ENCODE measurements at places on chromosomes 12 and 14. TPM values are rescaled to one million over a fixed set of nuclear protein-coding genes. Genes with fewer than 3 reads are reported as not detected.

DNA sequence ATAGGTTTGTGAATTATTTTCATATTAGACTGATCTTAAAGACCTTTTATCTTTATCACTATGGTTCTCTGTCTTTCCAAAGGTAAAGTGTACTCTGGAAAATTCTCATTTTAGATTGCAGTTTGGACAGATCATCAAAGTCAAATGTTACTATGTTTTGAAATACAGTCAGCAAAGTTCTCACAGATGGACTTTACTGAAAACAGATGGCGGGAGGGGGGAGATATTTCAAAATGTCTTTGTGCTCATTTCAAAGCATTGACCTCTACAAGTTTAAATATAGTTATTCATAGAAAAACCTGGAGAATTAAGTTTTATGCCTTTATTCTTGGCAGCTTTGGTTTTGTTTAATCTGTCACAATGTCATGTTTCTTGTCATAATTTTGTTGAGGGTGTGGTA lies 51.8 kb upstream of the LRTM2 start:
- H3K4me1 ChIP-seq = peaks cover 60% of the 10 kb centered on the region
- H3K4me3 ChIP-seq = no peak overlapping the region
- H3K27ac ChIP-seq = no peak overlapping the region
- no peaks in the 10 kb centered on the region for H3K27me3 ChIP-seq
- peaks cover 8% of the 10 kb centered on the region for H3K36me3 ChIP-seq

GRCh38 chr12:26298785-26299621 lies 103.6 kb downstream of the SSPN start:
- no peak overlapping the region for H3K27ac ChIP-seq
- H3K36me3 ChIP-seq = no peaks in the 10 kb centered on the region
- H3K4me3 ChIP-seq = no peak overlapping the region
- DNase-seq = no peak

GRCh38 chr14:98309591-98309990 lies 962.4 kb downstream of the BCL11B start:
- no peak overlapping the region for H3K4me3 ChIP-seq
- DNase-seq = no peak
- H3K27ac ChIP-seq = no peak overlapping the region

DNA sequence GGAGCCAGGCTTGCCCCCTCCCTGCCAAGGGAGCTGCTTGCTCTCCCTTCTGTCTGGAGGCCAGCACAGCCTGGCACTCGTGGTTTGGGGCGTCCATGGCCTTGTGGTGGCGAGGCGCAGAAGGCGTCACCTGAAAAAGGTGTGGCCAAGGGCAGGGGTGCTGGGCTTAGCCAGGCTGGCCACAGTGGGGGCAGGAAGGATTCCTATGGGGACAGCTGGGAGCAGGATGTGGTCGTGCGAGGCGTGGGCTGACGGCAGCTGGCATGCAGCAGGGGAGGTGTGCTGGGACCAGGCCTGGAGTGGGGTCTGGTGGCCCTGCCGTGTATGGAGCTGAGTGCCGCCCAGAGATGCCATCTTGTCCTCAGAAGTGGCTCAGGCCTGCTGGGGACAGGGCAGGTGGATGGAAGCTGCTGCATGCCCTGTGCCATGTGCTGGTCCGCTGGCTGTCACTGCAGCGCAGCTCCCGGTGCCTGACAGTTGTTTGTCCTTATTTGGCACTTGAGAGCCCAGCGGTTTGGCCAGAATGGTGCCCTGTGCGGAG lies 30.0 kb downstream of the SH2B3 start:
- H3K27me3 ChIP-seq = peaks cover 19% of the 10 kb centered on the region
- peaks cover 3% of the 10 kb centered on the region for H3K36me3 ChIP-seq
- H3K27ac ChIP-seq = no peak overlapping the region
- H3K4me1 ChIP-seq = peaks cover 9% of the 10 kb centered on the region
- no peak overlapping the region for H3K4me3 ChIP-seq

DNA sequence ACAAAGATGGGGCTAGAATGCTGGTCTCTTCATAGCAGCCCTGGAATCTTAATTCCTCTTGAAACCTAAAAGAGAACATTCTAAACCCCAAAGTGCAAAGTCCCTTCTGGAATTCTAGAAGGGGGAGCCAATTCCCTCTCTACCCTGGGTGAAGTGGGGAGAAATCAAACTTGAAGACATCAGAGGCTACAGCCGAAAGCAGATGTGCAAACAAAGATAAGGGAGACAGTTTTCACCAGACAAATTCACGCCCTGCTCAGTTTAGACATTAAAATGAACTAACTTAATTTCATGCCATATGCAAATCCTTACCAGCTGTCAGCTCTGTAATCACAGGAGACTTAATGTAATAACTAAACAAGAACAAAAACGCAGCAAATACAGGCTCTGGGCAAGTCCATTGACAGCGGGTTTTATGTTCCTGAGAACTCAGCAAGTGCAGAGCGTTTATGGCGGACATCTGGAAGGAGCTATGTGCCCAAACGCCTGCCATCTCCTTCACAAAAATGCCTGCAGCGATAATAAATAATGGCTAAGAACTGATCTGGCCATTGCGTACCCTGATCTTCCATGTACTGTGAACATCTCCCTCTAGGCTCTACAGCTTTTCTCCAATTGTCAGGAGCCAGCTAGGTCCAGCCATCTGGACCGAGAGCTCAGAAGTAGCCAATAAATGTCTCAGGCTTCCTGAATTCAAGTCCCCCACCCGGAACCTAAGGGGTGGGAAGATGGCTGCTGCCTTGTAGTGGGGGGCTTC lies 19.1 kb upstream of the FICD start:
- DNase-seq = no peak
- H3K36me3 ChIP-seq = no peaks in the 10 kb centered on the region
- H3K4me1 ChIP-seq = no peaks in the 10 kb centered on the region
- no peak overlapping the region for H3K4me3 ChIP-seq
- peaks cover 12% of the 10 kb centered on the region for H3K27me3 ChIP-seq

DNA sequence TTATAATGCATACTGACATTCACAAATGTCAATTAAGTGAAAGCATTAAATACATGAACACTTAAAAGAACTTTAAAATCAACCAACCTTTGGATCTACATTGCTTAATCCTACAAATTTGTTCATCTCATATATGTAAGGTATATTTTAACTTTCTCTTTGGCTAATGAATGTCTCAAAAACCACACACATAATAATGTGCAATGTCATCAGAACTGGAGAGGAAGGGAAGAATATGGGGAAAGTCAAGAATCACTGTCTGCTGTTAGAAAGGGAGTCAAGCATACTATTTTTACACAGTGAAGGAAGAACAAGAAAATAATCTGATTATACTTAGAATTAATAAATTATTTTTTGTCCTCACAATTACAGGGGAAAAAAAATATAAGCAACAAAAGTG lies 4.9 kb downstream of the GMFB start:
- no peak for DNase-seq
- H3K36me3 ChIP-seq = peaks cover 13% of the 10 kb centered on the region

GRCh38 chr14:105250986-105251385 lies 2.7 kb downstream of the BTBD6 start:
- H3K4me1 ChIP-seq = peaks cover 3% of the 10 kb centered on the region
- H3K27me3 ChIP-seq = no peaks in the 10 kb centered on the region
- peaks cover 14% of the 10 kb centered on the region for H3K36me3 ChIP-seq
- H3K4me3 ChIP-seq = peak overlapping the region; percentile 52
- no peak for DNase-seq

GRCh38 chr14:29235991-29236390 lies 469.4 kb downstream of the FOXG1 start:
- H3K4me3 ChIP-seq = no peak overlapping the region
- DNase-seq = no peak

DNA sequence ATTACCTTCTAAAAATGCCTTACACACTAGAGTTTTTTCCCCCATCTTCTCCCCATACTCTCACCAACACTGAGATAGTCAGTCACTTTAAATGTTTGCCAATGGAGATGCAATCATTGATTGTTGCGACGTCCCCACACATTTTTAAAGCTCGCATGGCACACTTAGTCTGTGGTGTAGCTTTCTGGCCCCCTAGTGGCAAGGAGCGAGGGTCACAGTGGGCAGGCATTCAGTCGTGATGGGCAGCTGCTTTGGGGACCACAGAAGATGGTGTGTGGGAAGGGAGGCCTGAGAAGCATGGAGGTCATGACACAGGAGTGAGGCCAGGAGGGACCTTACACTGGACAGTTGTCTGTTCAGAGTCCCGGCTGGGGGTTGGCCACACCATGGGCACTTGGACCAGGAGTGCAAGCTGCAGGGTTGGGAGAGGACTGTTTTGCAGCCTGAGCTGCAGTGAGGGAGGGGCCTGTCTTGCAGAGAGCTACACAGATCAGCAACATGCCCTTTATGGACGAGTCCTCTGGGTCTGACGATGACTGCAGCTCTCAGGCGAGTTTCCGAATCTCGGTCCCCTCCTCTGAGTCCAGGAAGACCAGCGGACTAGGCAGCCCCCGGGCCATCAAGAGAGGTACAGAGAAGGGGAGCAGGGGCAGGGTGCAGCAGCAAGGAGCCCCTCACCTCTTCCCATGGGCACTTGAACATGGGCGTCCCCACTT lies 28.6 kb downstream of the PIGH start:
- H3K27ac ChIP-seq = peak overlapping the region; percentile 21
- H3K36me3 ChIP-seq = peaks cover 23% of the 10 kb centered on the region
- H3K4me3 ChIP-seq = no peak overlapping the region
- peak; percentile 49 for DNase-seq

GRCh38 chr12:128286970-128287369 lies 20.0 kb downstream of the TMEM132C start:
- DNase-seq = no peak
- no peak overlapping the region for H3K4me3 ChIP-seq
- peaks cover 2% of the 10 kb centered on the region for H3K4me1 ChIP-seq

GRCh38 chr14:21069388-21070082 lies 569 bp upstream of the ARHGEF40 start:
- peaks cover 24% of the 10 kb centered on the region for H3K4me1 ChIP-seq
- no peak for DNase-seq
- H3K27me3 ChIP-seq = peaks cover 22% of the 10 kb centered on the region

DNA sequence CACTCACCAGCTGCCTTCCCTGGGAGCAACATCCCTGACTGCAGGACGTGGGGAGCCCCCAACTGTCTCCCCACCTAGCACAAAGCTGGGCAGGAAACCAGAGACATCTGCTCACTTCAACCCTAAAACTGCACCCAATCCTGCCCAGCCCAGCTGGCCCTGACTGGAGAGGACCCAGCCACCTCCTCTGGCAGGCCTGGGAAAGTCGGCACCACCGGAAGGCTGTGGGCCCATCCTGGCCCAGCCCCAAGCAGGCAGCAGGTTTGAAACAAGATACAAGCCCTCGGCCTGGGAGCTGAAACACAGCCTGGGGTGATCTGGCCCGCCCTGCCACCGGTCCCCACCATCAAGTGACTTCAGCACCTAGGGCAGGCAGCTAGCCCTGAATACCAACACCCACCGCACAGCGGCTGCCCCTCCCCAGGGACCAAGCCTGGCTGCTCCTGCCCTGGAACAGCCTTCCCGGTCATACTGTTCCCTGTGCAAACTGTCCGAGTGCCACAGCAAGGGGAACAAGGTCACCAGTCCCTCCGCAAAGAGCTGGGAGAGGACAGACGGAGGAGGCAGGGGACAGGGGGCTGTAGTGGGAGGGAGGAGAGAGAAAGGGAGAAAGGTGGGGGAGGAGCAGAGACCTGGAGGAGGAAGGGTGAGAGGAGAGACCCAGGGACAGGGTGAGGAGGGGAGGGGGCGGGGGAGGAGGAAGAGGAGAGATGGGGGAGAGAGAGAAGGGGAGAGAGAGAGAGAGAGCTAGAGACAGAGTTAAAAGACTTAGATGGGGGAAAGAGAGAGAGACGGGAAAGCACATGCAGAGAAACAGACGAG lies 115.7 kb downstream of the RFLNA start:
- H3K27ac ChIP-seq = peak overlapping the region; percentile 92
- no peak for DNase-seq
- no peak overlapping the region for H3K4me3 ChIP-seq
- H3K4me1 ChIP-seq = peaks cover 3% of the 10 kb centered on the region
- peaks cover 13% of the 10 kb centered on the region for H3K36me3 ChIP-seq
- H3K27me3 ChIP-seq = no peaks in the 10 kb centered on the region

- no peak overlapping the region for H3K27ac ChIP-seq
- H3K36me3 ChIP-seq = no peaks in the 10 kb centered on the region
- H3K4me1 ChIP-seq = peaks cover 2% of the 10 kb centered on the region
- H3K4me3 ChIP-seq = no peak overlapping the region
Measured at GRCh38 chr14:104357689-104358527, 219.5 kb downstream of the KIF26A start.

KLRC4 gene
- not detected for total RNA-seq

RPL10L gene
- not detected for total RNA-seq

CACNB3 gene
- 72.3 TPM for total RNA-seq
